ENCODE measurements at places on chromosomes 16 and 17.

- no peak for DNase-seq
These were observed 777.6 kb downstream of the KCNJ18 start for GRCh38 chr17:22469941-22470340.

DNA sequence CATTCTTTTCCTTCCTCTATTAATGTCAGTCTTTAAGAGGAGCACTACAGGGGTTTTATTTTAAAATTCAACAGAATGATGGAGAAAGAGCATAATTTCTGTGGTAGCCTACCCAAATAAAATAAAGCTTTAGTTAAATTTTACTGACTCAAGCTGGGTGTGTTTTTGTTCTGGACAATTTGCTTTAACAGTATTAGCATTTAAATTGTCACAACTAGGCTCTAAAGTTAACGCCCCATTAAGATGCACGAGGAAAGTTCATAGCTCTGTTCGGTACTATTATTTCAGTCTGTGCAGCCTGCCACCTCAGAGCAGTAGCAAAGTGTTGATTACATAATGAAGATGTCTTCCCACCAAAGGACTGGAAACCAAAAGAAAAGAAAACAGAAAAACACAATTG lies 52.0 kb downstream of the CDK12 start:
- no peak for DNase-seq

DNA sequence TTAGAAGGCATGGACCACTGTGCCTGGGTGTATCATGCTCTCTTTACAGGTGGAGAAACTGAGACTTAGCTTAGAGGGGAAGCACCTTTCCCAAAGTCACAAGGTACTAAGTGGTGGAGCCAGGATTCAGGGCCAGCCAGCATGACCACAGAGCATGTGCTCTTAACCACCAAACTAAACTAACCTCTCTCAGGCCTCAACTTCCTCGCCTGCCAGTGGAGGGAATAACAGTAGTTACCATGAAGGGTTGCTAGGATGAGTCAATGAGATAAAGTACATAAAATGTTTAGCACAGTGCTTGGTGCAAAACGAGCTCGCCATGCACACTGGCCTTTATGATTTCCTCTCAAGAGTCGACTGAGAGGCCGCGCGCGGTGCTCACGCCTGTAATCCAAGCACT lies 6.4 kb upstream of the MYO1C start:
- DNase-seq, result no peak

- no peak for DNase-seq
These were observed 260.4 kb downstream of the CEP112 start for GRCh38 chr17:65931246-65932149.

- no peak for DNase-seq
These were observed 16.5 kb upstream of the ADGRG3 start for GRCh38 chr16:57651344-57652333.

DNA sequence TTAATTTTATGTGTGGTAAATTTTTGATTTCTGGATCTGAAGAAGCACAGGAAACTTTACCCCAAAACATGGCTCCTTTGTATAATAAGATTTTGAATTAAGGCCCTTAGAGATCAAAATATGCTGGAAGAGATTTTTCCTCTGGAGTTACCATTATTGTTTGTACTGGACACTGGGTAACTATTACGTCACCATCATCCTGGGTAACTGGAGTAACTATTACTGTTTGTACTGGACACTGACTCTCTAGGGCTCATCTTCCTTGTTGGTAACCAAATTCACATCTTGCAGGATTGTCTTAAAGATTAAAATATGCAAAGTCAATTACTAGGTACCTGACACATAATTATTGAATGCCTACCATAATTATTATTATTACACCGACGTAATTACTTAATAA lies 593.8 kb upstream of the GOT2 start:
- no peak for DNase-seq

- DNase-seq, result no peak
These were observed 41.4 kb upstream of the CMIP start for GRCh38 chr16:81403208-81403600.

- DNase-seq, result no peak
These were observed 3.8 kb upstream of the TAC4 start for GRCh38 chr17:49851387-49852291.

DNA sequence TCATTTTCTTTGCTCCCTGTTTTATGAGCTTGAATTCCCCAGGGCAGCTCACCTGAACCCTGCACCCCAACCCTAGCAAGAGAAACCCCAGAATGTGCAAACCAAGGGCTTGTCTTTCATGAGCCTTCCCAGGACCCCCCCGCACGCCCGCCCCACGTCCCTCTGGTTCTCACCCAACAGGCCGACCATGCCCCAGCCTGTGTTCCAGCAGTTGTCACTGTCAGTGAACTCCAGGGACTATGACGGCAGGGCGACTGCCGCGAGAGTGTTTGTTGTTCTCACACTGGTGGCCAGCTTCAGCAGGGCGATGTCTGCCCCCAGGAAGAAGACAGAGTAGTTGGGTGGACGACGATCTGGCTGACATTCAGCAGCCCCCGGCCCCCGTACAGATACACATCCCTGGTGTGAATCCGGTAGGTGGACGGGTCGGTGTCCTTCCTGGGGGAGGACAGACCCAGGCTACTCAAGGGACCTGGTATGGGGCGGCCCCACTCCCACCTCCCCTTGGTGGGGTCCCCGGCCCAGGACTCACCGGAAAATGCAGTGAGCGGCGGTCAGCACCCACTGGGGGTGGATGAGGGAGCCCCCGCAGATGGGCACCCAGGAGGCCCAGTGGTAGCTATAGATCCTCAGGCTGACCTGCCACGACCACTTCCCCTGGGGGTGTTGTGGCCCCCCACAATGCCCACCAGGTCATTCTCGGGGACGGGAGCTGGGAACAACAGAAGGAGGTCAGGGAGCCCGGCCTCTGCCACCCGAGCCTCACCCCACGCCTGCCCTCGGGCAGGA lies 20.1 kb downstream of the TPSD1 start:
- no peak for DNase-seq

DNA sequence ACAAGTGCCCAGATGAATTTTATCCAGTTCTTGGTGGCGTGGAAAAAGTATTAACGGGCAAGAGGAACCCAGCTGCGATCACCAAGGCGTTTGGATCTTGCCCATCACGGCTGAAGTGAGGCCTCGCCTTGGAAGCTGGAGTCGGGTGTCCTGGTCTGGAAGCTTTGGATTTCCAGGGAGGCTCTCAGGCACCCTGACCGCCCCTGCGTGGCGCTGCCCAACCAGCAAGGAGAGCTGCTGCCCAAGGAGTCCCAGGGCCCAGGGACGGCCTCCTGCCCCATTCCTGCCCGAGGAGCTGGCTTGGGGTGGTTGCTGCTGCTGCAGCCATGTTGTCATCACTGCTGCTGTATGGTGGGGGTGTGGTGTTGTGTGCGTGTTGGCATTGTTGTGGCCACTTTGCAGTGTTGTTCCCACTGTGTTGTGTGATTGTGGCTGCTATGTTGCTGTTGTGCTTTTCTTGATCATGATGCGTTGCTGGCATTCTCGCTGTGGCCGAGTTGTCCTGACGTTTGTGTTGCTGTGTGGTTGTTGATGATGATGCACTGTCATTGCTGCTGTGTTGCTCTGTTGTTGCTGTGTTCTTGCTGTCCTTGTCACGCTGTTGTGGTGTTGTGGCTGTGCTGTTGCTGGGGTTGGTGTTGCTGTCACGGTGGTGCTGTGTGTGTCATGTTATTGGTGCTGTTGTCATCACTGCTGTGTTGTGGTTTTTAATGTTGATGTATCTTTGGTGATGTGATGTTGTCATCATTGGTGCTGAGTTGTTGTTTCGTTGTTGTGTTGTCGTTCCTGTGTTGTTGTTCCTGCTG lies 318.8 kb downstream of the C16orf95 start:
- no peak for DNase-seq

GRCh38 chr16:89048090-89048725 lies 45.4 kb upstream of the ACSF3 start:
- no peak for DNase-seq
